ENCODE measurements at places on chromosomes 5 and 9.
A peak's percentile ranks its signal among the peaks of the same experiment; 100 is the strongest.

DNA sequence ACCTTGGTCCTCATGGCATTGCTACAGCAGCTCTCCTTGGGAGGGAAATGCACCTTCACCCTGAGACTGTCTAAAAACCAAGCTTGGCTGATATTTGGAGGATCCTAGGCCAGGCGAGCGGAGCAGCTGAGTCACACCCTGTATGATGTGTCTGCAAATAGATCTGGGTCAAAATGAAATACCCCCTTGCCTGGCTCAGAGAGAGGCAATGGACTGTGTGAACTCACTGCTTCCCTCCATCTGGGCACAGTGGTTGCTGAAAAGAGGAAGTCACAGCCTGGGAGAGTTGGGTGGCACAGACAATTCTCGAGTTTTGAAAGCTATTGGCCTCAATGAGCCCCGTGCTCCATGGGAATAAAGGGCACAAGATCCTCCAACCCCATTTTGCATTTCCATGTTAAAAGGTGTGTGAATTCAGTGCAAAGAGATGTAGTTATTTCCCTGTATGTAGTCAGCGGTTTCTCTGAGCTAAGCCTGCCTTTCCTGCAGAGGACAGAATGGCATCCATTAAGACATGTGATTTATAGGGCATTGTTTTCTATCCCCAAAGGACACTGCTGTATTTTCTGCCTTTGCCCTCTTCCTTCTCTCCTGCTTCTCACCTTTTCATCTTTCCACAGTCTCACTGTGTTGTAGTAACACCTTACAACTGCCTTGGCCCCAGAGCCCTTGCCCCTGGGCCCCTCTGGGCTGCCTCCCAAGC is 177.2 kb downstream of the GADD45G start:
- DNase-seq = no peak

DNA sequence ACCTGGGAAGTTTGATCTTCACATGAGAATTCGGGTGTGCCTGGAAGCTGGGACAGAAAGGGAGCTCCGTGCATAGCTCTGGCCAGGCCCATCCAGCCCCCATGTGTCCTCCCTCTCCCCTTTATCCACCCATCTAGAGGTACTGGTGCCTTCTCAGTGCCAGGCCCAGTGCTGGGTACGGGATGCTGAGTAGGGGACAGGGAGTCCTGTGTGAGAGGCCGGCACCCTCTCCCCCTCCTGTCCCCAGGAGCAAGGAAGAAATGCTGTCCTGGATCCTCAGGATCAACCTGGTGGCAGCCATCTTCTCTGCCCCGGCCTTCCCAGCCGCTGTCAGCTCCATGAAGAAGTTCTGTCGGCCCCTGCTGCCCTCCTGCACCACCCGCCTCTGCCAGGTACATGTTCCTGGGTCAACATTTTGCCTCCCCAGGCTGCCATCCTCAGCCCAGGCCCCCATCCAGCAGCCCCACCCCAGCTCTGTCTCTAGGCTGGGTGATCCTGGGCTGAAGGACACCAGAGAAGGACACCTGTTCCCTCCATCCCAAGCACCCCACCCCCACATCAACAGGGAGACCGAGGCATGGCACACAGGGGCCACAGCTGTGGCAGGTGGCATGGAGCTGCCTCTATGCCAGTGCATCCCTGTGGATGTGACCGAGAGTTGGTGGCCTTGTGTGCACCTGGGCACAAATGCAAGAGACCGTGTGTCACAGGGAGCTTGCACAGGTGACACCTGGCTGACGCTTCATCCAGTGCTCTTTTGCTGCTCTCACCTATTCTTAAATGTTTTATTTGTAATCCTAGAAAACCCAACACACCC is 43.0 kb downstream of the PSD2 start:
- no peak for DNase-seq

- peak; percentile 16 for DNase-seq
Observed at GRCh38 chr9:96612105-96612965, 7.3 kb downstream of the CDC14B start.

GRCh38 chr9:111937781-111938426 is 41.3 kb downstream of the UGCG start:
- DNase-seq = peak; percentile 68
